Fibroblast of lung (primary cell): ENCODE measurements at places on chromosomes 1 and 21. TPM values are rescaled to one million over a fixed set of nuclear protein-coding genes. Genes with fewer than 3 reads are reported as not detected.

DNA sequence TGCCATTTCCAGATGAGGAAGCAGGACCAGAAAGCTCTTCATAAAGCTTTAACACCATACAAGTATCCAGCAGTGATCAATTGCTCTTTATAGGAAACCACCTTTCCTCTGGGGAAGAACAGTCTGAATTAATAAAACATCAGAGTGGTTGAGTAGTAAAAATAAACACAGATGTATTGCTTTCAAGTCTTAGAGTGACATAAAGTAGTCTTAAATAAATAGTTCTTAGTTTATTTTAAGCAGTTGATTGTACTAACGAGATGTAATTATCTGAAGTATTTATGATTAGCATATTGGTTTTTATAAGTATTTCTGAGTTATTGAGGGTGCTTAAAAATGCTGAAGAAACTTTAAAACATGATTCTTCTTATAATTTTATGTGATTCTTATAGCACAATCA, 67.0 kb downstream of the PRKAA2 start:
- peak; percentile 7 for DNase-seq

DNA sequence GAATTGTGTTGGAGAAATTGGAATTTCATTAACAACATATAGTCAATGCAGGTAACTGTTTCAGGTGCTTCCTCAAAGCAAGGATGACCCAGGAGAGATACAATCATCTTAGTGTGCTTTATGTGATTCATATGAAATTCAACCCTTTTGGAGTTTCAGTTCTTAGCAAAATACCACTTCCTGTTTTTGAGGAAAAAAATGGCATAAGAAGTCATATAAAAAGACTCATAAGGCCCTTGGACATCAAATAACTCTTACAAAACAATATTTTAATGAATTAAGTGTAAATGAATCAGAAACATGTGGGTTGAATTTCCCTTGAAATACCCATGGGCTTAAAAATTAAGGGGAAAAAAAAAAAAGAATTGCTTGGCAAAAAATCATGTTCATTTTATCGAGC, 926.6 kb downstream of the LTN1 start:
- no peak for DNase-seq

- DNase-seq = no peak
These were observed 15.9 kb downstream of the BCAN start for GRCh38 chr1:156657741-156658319.

DNA sequence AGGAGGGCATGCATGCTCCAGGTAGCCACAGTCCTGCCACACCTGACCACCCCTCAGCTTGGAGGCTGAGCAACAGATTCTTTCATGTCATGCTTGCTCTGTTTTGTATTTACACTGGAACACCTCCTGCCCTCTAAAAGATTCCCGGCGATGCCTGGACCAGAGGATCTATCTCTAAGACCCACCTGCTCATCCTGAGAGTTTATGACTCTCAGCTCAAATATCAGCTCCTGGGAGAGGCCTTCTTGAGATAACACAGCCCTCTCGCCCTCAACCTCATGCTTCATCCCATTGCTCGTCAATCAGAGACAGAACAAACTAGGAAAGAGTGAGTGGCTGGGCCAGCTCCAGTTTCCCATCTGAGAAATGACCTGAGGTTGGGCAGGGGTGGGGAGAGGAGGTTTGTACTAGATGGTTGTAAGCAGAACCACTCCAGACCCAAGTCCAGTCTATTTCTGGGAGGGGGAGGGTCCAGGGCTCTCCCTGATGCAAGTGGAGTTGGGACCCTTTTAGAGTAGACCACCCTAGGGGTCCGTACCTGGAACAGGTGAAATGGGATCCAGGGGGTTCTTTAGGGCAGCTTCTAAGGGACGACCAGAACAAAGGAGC, 524.5 kb downstream of the MATN1 start:
- DNase-seq = no peak

DNA sequence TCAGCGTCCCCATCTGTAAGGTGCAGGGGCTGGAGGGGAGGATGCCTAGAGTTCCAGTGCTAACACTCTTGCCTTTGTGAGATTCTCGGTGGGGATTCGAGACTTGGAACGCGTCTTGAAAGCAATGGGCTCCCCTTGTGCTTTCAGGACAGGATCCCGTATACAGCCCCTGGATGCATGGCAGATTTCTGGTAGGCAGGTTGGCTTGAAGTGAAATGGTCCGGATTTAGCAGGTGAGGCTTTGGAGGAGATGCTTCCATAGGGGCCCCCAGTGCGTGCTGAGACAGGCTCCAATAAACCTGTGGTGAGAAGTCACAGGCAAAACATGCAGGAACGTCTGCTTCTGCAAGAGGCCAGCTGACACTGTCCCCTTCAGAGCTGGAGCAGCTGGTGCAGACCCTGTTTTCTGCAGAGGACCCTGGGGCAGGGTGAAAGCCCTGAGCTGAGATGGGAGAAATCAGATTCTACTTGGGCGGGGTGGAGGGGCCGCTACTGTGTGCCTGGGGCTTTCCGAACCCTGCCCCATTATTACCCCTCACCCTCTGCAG, 270.4 kb downstream of the PTPRU start:
- DNase-seq = no peak

GRCh38 chr1:10639011-10639774, 157.3 kb downstream of the CASZ1 start:
- DNase-seq = peak; percentile 16

GRCh38 chr1:169802888-169803287, 8.2 kb upstream of the METTL18 start:
- no peak for DNase-seq

DNA sequence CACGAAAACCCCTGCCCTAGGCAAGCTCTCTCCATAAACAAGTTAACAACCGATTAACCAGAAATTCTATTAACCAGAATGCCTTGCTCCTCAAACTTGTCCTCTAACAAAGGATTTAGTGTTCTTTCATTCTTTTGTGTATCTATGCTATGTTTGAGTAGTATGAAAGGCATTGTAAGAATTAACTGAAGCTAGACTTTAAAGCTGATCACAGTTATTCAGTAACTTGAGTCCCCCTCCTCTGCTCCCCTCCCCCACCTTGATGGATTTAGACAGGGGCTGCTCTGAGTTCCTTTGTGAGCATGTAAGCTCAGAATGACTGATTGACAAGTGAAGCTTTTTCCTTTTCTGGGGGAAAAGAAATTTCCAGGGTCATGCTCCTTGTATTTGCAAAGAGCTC, 257.6 kb downstream of the TTLL7 start:
- DNase-seq = no peak

DNA sequence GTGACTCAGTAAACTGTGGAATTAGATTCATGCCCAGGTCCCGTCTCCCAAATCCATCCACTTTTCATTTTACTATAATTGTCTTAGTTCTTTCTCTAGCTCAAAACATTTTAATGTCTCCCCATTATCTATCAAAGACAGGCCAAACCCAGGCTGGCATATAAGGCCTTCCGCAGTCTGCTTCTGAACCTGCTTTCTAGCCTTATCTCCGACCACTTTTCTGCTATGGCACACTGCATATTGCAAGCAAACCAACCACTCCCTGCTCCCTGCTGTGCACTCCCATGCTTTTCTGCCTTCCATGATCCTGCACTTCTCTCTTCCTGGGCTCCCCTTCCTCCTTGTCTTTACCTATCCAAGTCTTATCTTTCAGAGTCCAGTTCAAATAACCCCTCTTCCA, 17.3 kb upstream of the PIGM start:
- DNase-seq = no peak

DNA sequence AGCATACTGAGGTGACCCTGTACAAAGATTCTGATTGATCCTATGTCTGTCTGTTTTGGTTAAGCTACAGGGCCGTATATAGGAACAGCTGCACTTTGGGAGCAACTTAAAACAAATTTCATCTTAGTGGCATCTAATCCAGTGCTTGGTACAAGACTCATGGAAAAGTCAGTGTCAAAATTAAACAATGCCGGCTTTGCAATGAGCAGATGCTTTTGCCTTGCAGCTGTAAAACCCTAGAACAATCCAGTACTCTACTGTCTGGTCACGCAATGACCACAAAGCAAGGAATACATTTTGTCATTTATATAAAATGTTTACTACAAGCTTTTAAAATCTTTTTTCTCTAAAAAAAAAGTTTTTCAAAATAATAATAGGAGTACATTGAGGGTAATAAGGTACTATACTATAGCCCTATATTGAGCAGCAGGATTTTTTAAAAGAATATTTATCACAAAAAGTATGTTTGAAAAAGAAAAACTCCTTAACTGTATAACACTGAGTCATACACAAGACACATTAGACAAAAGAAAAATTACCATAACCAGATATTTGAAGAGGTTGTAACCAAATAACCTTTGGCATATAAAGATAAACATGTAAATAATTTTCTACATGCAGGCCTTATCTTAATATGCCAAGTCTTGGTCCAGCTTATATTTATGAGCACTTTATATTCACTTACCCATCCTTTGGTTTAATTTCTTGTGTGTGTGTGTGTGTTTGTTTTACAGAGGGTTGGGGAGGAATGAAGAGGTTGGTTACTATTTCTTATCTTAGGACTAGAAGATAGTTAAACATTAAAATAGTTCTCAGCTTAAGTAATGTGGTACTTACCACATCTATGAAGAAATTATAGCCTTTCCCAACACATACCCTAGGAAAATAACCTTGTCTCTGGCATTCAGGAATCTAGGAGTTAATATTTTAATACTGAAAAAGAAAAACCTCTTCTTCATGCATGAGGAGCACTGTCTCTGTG, 262.3 kb downstream of the FAF1 start:
- peak; percentile 14 for DNase-seq

The PLA2G2A gene
- 0.77 TPM in 1 of 2 replicates, not detected in the other for total RNA-seq

The NEGR1 gene
- 0.77 and 3.1 TPM in 2 replicates for total RNA-seq

The TMCO4 gene
- total RNA-seq = 22.9 and 24.3 TPM in 2 replicates

The GSTM4 gene
- 10.5 and 17.7 TPM in 2 replicates for total RNA-seq
